Activated CD8-positive, alpha-beta memory T cell treated with anti-CD3 and anti-CD28 coated beads for 48 hours (primary cell): ENCODE measurements at places on chromosomes 13 and 19.
A peak's percentile ranks its signal among the peaks of the same experiment; 100 is the strongest.

- DNase-seq, result no peak
Measured at GRCh38 chr13:110028838-110029621, 242.6 kb upstream of the IRS2 start.

DNA sequence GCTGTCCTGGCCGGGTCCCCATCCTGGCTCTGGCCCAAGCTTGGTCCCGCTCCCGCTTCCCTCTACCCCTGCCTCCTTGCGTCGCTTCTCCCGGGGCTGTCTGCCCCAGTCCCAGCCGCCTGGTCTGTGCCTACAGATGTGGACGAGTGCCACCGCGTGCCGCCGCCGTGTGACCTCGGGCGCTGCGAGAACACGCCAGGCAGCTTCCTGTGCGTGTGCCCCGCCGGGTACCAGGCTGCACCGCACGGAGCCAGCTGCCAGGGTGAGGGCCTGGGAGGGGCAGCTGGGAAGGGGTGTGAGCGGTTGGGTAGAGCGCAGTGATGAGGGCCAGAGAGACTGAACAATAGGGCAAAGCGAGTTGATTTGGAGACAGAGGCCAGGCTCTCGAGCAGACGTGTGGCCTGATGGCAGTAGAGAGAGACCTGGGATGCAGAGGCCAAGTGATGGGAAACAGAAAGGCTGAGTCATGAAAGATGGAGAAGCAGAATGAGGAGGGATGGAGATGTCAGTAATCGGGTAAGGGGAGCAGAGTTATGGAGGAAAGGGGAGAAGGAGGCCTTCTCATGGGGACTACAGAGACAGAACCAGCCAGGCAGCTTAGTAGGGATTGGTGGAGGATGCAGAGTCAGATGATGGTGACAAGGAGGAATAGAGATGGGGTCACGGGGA is 9.4 kb downstream of the LTBP4 start:
- DNase-seq, result no peak

GRCh38 chr19:1956868-1957492 is 16.0 kb downstream of the CSNK1G2 start:
- no peak for DNase-seq

- no peak for DNase-seq
Measured at GRCh38 chr13:36353001-36353400, 6.8 kb upstream of the SPART start.

DNA sequence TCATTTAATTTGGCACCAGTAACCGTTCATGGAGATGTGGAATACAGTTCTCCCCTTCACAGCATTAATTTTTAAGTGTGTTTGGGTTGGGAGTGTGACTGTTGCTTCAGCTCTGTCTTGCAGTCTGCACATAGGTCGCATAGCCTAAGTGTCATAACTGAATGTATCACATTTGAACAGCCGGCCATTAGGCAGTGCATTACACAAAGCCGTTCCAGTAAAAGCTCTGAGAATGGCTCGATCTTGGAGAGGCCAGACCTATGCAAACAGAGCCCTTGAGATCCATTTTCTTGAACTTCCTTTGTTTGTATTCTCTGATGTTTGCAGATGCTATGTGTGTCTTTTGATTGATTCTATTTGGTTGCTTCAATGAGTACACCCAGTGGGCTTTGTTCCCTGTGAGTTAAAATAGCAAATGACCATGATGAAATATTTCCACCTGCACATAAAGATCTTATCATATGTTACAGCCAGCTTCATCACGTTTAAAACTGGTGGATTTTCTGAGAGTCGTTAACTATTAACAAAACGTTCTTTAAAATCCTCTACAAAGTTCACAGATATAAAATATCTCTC is 1104.9 kb upstream of the SLC10A2 start:
- DNase-seq, result no peak

- peak; percentile 85 for DNase-seq
Measured at GRCh38 chr19:49808711-49809159, 4.4 kb downstream of the FUZ start.

- DNase-seq, result no peak
Measured at GRCh38 chr19:49862391-49863253, 4.8 kb downstream of the PNKP start.

DNA sequence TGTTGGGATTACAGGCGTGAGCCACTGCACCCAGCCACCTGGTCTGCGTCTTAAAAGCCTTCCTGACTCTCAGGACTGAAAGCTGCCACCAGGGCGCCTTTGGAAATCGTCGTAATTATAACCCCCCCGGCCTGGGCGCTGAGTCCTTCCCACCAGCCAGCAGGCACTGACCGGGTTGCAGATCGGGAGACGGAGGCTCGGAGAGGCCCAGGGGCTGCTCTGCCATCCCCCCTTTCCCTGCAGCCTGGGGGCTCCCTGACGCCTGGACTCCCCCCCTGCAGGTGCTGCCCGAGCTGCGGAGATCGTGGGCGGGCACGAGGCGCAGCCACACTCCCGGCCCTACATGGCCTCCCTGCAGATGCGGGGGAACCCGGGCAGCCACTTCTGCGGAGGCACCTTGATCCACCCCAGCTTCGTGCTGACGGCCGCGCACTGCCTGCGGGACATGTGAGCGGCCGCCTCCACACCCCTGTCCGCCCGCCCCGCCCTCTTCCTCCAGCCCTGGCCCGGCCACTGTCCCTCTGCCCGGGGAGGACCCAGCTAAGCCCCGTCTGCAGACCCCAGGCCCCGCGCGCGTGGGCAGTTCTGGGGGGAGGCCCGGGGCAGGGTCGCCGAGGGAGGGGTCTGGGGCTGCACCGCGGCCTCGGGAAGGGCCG is 2.5 kb downstream of the PRTN3 start:
- no peak for DNase-seq

GRCh38 chr19:49347191-49347590 is 12.0 kb downstream of the CD37 start:
- DNase-seq, result no peak

DNA sequence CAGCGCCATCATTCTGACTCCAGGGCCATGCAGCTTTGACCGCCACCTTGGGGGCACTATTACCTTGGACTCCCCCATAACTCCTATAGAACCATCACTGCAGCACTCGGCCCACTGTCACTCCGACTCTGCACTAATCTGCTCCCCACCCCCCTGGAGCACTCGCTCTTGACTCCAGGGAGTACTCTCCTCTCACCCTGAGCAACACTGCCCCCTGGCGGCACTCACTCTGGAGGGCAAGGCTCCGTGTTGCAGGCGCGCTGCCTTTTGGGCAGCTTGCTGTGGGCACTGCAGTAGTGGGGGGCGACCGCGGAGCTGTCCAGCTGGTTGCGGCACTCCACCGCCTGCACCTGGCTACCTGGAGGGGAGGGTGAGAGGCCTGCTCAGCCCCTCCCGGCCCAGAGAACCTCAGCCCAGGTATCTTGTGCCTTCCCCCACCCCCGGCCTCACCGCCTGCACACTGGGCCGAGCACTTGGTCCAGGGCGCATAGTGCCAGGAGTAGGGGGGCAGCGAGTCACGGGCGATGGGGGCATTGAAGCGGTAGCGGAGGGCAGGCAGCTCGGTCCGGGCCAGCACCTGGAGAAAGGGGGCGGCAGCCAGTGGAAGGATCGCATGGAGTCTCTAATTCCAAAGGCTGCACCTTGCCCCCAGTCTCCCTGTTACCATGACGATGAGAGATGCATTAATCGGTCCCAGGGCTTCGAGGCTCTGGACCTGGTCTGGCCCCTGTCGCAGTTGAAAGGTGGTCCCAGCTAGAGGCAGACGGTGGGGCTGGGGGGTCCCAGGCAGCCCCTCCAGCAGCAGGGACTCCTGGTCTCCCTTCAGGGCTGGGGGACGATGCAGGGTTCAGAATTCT is 8.9 kb upstream of the MYO1F start:
- DNase-seq, result peak; percentile 38
